ENCODE measurements at places on chromosomes 6 and 20. TPM values are rescaled to one million over a fixed set of nuclear protein-coding genes. Genes with fewer than 3 reads are reported as not detected.

GRCh38 chr6:4371207-4371921 lies 236.0 kb upstream of the ECI2 start:
- no peak overlapping the region for H3K4me3 ChIP-seq
- H3K36me3 ChIP-seq: no peaks in the 10 kb centered on the region
- H3K27me3 ChIP-seq: no peaks in the 10 kb centered on the region
- H3K4me1 ChIP-seq: peaks cover 16% of the 10 kb centered on the region
- DNase-seq: no peak
- no peak overlapping the region for H3K27ac ChIP-seq

SYS1 gene
- 21.5 TPM for total RNA-seq

PGC gene
- not detected for total RNA-seq

IL17A gene
- not detected for total RNA-seq

DNA sequence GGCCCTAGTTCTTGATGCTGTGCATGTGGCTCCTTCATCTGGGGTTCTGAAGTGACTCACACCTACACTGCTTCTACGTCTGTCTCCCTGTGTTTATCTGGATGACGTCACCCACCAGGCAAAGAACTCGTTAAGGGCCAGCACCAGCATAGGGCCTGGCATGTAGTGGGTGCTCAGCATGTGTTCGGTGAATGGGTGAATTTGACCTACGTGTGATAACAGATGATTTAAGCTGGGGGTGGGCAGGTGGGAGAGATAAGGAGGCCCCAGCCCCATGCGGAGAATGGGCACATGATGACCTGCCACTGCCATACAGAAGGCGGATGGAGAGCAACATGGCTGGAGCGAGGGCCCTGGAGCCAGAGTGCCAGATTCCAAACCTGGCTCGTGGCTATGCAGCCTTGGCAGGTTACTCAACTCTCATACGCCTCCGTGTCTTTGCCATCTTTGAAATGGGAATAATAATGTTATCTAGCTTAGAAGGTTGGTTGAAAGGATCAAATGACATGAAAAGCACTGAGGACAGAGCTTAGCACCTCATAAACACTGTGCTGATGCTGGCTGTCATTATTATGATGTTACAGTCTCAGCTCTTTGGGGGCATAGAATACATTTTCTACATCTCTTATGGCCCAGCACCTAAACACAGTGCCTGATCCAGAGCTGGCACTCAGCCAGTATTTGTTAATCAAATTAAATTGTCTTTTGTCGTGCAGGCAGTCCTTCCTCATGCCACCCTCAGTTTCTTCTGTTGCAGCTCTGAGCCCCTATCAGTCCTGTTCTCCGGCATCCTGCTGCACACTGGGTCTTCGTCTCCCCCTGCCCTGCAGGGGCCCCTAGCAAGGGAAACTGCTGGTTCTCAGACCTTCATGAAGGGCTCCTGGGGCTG lies 39.6 kb downstream of the VEGFA start:
- H3K27me3 ChIP-seq: no peaks in the 10 kb centered on the region
- no peak overlapping the region for H3K27ac ChIP-seq
- no peak for DNase-seq
- no peaks in the 10 kb centered on the region for H3K4me1 ChIP-seq
- no peaks in the 10 kb centered on the region for H3K36me3 ChIP-seq

FAM217A gene
- not detected for total RNA-seq

GRCh38 chr20:45523821-45524220 lies 8.4 kb upstream of the SPINT3 start:
- no peak for DNase-seq
- no peak overlapping the region for H3K4me3 ChIP-seq
- no peaks in the 10 kb centered on the region for H3K36me3 ChIP-seq
- peaks cover 15% of the 10 kb centered on the region for H3K27me3 ChIP-seq
- no peaks in the 10 kb centered on the region for H3K4me1 ChIP-seq

- no peaks in the 10 kb centered on the region for H3K36me3 ChIP-seq
- no peaks in the 10 kb centered on the region for H3K27me3 ChIP-seq
- H3K4me1 ChIP-seq: peaks cover 7% of the 10 kb centered on the region
Observed at GRCh38 chr6:47256361-47256760, 53.3 kb downstream of the TNFRSF21 start.

DNA sequence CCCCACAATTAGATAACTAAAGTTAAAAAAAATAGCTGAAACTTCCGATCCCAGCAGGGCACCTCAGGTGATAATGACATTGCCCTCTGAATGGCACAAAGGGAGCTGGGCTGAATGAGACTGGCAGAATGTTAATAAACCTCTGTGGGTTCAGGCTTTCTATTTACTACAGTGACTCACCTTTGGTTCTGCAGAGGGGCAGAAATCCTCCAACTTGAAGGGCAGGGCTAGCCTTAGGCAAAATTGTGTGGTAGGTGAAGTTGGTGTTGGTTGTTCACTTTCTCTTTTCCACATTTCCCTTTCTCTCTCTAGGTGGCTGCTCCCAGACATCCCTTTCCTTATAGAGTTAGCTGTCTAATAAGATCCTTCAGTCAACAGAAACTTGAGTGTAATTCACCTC lies 625.2 kb downstream of the EPM2A start:
- no peaks in the 10 kb centered on the region for H3K27me3 ChIP-seq
- no peak for DNase-seq

CFAP206 gene
- 0.53 TPM for total RNA-seq

COL11A2 gene
- 0.49 TPM for total RNA-seq

NHLRC1 gene
- not detected for total RNA-seq

GRCh38 chr6:8059129-8059528 lies 5.1 kb downstream of the BLOC1S5 start:
- DNase-seq: no peak
- H3K4me1 ChIP-seq: peaks cover 7% of the 10 kb centered on the region
- H3K36me3 ChIP-seq: no peaks in the 10 kb centered on the region
- H3K27me3 ChIP-seq: no peaks in the 10 kb centered on the region
- no peak overlapping the region for H3K27ac ChIP-seq

DNA sequence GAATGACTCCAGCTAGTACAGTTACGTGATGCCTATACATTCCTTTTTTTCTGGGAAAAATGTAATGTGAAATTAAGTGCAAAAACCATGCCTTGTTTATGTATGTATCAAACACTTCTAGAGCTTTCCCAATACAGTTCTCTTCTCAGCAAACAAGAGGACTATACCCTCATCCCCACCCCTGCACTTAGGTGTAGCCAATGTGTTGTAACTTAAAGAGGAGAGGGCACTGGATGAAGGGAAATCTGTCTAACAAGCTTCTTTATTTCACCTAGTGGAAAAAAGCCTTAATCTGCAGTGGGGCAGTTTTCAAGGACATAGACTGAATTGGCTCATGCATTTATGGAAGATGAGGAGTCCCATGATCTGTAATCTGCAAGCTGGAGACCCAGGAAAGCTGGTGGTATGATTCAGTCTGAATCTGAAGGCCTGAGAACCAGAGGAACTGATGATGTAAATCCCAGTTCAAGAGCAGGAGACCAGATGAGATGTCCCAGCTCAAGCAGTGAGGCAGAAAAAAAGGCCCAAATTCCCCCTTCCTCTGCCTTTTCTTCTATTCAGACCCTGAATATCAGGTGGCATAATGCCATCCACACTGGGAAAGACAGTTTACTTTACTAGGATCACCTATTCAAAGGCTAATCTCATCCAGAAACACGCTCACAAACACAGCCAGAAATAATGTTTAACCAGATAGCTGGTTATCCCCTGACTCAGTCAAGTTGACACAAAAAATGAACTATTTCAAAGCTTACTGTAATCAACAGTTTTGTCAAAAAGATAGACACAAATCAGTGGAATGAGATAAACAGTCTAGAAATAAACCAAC lies 25.8 kb upstream of the SLC17A3 start:
- H3K4me1 ChIP-seq: peaks cover 6% of the 10 kb centered on the region
- no peak for DNase-seq
- no peaks in the 10 kb centered on the region for H3K27me3 ChIP-seq
- H3K4me3 ChIP-seq: no peak overlapping the region
- H3K36me3 ChIP-seq: no peaks in the 10 kb centered on the region

ESR1 gene
- total RNA-seq: not detected

RIPOR2 gene
- 1.1 TPM for total RNA-seq

OTOR gene
- total RNA-seq: not detected

- peaks cover 53% of the 10 kb centered on the region for H3K4me1 ChIP-seq
- DNase-seq: no peak
- no peak overlapping the region for H3K27ac ChIP-seq
- H3K27me3 ChIP-seq: no peaks in the 10 kb centered on the region
- no peak overlapping the region for H3K4me3 ChIP-seq
Observed at GRCh38 chr6:144655376-144655775, 370.2 kb downstream of the UTRN start.

DNA sequence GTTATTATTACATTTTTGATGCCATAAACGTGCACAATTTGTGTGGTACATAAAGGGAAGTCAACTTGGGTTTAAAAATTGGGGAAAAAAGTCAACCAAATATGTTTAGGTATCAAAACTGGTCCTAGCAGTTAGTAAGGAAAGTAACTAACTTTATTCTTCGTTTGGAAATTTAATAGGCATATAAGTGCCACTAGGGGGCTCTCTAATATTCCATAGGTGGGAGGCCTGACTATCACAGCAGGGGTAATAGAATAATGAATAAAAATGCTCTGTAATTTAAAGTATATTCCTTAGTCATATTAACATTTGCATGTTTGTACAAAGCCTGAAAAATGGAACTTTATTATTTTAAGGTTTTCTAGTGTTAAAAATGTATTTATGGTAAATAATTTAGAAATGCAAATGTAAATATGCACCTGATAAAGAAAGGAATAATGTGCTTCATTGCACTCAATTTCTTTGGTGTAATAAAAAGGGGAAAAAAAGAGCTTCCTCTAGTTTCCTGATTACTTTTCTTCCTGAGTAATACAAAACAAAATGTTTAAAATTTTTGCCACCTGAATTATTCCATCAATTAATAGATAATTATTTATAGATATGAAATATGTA lies 125.7 kb upstream of the HDAC2 start:
- no peaks in the 10 kb centered on the region for H3K36me3 ChIP-seq
- no peak overlapping the region for H3K27ac ChIP-seq
- DNase-seq: peak; percentile 76
- H3K4me3 ChIP-seq: no peak overlapping the region
- H3K27me3 ChIP-seq: no peaks in the 10 kb centered on the region

UNC5CL gene
- 5.0 TPM for total RNA-seq

GRCh38 chr6:4889701-4890100 lies 113.5 kb downstream of the CDYL start:
- H3K4me3 ChIP-seq: no peak overlapping the region
- no peak for DNase-seq
- H3K36me3 ChIP-seq: no peaks in the 10 kb centered on the region
- no peaks in the 10 kb centered on the region for H3K27me3 ChIP-seq

- H3K36me3 ChIP-seq: no peaks in the 10 kb centered on the region
- DNase-seq: no peak
- peaks cover 30% of the 10 kb centered on the region for H3K4me1 ChIP-seq
- H3K27ac ChIP-seq: no peak overlapping the region
- H3K4me3 ChIP-seq: no peak overlapping the region
Observed at GRCh38 chr20:32203356-32204204, 4.0 kb downstream of the PLAGL2 start.

RNF144B gene
- 0.15 TPM for total RNA-seq

DNA sequence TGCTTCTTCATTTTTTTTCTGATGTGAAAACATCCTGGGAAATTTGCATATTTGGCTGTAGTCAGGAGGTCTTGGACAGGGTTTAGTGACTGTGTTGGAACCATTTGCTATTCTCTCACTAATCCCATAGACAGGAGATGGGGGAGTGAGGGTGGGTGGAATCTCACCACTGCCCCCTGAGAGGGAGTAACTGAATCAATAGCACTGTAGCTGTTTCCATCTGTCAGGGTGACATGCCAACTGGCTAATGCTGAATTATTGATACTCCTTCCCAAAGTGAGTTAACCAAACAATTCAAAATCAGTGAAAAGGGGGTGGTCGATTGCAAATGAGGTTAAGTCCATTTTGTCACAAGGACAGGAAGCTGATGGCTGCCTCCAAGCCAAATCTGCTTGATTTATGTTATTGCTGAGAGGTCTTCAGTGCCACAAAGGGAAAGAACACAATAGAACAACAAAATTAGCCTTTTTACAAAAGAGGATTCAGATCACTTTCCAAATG lies 55.1 kb upstream of the B3GAT2 start:
- no peaks in the 10 kb centered on the region for H3K27me3 ChIP-seq
- no peak overlapping the region for H3K4me3 ChIP-seq
- peak; percentile 42 for DNase-seq
- no peak overlapping the region for H3K27ac ChIP-seq

SLC26A8 gene
- 0.25 TPM for total RNA-seq

QKI gene
- 216 TPM for total RNA-seq

DNA sequence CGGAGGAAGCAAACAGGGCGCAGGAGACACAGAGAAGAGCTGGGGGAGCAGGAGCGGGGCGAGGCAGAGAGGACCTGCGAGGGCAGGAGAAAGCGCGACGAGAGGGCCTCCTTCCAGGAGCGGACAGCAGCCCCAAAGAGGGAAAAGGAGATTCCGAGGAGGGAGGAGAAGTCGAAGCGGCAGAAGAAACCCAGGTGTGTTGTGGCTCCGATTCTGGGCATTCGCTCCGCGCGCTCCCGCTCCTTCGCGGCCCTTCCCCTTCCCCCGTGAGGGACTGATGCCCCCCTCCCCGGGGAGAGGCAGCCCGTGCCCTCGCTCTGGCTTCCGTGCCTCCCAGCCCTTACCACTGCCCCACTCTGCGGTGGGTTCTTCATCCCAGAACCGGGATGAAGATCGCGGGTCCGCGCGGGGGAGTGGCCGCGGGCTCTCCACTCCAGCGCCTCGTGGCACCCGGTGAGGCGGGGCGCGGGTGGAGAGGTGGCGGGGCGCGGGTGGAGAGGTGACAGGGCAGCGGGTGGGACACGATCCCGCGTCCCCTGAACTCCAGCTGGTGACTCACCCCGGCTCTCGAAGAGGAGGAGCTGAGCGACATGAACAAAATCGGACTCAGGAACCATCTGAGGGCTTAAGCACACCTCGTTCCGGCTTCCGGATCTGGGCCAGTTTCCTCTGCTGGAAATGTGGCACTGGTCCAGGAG lies 22.4 kb downstream of the TMC2 start:
- peak; percentile 29 for DNase-seq
- H3K27me3 ChIP-seq: peaks cover 86% of the 10 kb centered on the region
- H3K27ac ChIP-seq: no peak overlapping the region
- peaks cover 10% of the 10 kb centered on the region for H3K4me1 ChIP-seq
- H3K4me3 ChIP-seq: peak overlapping the region; percentile 53

GRCh38 chr6:29763491-29764289 lies 40.5 kb downstream of the HLA-F start:
- no peak for DNase-seq
- H3K4me3 ChIP-seq: no peak overlapping the region
- no peaks in the 10 kb centered on the region for H3K36me3 ChIP-seq
- no peaks in the 10 kb centered on the region for H3K4me1 ChIP-seq

TGM3 gene
- 0.31 TPM for total RNA-seq

DNA sequence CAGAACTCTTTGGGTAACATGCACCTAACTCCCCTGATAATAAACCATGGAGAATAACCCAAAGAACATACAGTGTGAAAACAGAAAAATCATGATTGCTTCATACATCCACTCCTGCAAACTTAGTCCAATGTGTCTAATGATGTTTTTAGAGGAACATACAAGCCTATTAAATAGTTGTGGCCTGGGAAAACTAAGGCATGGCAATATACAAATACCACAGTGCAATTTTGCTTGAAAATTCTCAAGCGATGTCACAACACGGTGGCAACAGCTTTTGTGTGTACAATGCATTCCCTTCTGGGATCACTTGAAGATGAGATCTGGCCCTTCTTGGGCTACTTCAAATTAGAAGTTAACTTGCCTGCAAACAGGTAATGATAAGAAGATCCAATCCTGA lies 16.7 kb downstream of the MAP3K5 start:
- H3K27ac ChIP-seq: no peak overlapping the region
- DNase-seq: no peak
- H3K4me3 ChIP-seq: no peak overlapping the region
- H3K27me3 ChIP-seq: no peaks in the 10 kb centered on the region

Measured in neural progenitor cell (in vitro differentiated cells).